ENCODE measurements at places on chromosomes 7 and 10.

DNA sequence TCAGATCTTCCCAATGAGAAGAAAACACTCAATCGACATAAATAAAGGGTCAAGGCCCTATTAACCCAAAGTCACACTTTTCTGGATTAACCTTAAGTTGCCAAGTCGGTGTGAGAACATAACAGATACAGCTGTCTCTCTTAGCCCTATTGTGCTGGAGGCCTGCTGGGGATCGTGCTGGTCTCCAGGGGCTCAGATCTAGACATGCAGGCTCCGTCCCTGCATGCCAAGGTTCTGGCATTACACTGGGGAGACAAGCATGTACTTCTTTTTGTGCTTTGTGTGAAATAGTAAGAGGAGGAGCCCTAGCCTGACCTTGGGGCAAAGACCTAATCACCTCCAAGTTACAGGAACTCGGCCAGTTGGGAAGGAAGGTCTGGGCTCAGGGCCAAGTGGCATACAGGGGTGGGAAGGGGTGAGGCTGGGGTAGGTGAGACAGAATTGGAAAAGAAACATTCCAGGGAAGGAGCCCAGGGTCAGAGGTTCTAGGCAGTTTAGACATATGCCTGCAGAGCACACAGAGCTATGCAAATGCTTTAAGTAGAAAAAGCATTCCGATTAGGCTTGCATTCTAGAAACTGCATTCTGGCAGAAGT is 216.4 kb downstream of the HECW1 start:
- DNase-seq, result no peak

DNA sequence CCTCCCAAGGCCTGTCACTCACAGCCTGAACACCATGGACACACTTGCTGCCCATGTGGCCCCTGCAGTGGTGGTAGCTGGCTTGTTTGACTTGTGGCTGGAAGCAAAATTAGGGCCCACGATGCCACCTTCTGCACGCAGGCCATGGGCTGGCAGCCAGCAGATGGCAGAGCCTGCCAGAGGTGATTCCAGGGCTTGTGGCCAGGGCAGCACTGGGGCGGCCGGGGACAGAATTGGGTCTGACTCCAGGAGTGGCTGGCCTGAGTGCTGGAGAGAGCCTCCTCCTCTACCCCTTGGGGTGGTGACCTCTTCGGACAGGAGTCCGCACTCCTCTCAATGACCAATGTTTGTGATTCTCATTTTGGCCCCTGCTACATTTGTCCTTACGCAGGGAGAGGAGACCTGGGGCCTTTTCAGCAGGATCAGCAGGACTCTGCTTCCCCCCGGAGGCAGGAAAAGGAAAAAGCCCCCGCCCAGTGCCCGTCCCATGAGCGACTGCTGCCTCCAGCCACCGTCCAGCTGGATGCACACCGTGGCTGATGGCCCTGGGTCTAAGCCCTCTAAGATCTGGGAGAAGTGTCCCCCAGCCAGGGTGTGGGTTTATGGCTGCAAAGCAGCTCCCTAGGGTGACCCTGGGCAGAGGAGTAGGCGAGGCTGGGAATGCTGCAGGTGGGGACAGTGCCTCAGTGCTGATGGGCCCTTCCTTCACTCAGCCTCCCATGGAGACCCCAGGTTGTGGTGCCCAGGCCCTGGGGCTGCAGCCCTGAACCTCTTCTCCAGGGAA is 26.5 kb downstream of the DNAJB12 start:
- DNase-seq, result peak; percentile 88

GRCh38 chr7:155995183-155995612 is 182.9 kb upstream of the SHH start:
- DNase-seq, result peak; percentile 69

GRCh38 chr7:39033885-39034624 is 56.3 kb downstream of the POU6F2 start:
- no peak for DNase-seq

- no peak for DNase-seq
These were observed 36.3 kb upstream of the NOBOX start for GRCh38 chr7:144439717-144440205.

GRCh38 chr10:125928928-125929585 is 32.7 kb downstream of the FANK1 start:
- no peak for DNase-seq

GRCh38 chr10:77111611-77112550 is 525.7 kb downstream of the KCNMA1 start:
- DNase-seq, result no peak

DNA sequence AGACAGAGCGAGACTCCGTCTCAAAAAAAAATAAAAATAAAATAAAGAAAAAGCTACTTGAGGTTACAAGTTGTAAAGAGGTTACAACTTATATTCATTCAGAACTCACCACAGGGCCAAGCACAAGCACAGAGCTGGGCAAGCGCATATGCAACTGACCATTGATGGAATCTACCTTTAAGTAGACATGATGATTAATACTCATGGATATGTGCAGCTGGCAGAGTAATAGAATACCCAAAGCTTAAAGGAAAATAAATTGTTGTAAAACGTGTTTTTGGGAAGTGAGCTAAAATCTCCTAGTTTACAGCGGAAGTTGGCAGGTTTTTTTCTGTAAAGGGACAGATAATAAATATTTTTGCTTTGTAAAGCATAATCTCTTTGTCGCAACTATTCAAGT is 111.6 kb downstream of the TMEM168 start:
- no peak for DNase-seq

- DNase-seq, result no peak
These were observed 3.3 kb downstream of the PIK3CG start for GRCh38 chr7:106868364-106868763.

GRCh38 chr7:10085231-10085630 is 888.4 kb upstream of the PHF14 start:
- no peak for DNase-seq

DNA sequence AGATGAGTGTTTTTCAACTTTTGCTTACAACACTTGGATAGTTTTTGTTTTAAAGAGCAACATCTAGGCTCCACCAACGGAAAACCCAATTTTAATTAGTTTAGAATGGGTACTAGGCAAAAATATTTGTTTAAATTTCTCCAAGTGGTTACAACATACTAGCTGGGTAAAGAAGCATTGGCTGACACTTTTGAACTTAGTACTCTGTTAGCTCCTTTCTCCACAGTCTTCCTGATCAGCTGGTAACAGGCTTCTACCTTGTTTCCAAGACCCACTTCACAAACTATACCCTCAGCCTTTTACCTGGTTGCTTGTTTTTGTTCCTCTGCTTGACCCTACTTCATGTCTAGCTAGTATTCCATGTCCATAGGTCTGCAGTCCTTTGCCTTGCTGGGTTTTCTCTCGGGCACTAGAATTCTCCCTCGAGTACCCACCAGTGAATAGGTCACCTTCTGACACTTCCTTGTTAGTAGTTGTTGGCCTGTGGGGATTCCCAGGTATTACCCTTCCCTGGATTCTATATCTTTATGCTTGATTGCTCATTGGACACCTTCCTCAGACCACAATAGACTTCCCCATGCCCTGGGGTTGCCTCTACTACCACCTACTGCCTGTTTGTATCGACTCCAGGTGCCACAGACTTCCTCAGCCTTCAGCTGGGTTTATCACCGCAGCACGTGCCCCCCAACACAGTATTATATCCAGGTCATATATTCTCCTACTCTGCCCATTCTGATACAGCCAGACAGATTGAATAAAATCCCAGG is 42.0 kb downstream of the PRPS1L1 start:
- DNase-seq, result no peak

- no peak for DNase-seq
These were observed 2.0 kb downstream of the CLEC5A start for GRCh38 chr7:141944811-141945210.

DNA sequence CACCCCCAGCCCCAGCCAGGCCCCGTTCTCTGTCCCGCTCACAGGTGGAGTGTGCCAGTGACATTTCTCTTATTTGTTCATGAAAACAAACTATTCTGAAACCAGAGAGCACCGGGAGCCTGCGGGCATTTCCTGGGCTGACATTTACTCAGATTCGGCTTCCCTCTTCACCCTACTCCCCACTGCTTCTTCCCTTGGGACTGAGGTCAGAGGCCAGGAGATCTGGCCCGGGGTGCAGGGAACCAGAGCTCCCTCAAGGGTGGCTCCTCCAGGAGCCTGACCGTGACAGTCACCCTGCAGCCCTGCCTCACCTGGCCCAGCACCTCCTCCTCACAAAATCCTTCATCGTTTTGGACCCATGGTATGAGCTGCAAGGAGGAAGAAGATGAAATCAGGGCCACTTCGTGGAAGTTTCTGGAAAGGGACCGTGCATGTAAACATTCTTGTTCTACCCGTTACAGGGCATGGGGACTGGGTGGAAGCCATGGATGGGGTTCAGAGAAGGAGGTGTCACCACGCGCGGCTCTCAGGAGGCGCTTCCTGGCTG is 12.2 kb downstream of the BHLHA15 start:
- no peak for DNase-seq

DNA sequence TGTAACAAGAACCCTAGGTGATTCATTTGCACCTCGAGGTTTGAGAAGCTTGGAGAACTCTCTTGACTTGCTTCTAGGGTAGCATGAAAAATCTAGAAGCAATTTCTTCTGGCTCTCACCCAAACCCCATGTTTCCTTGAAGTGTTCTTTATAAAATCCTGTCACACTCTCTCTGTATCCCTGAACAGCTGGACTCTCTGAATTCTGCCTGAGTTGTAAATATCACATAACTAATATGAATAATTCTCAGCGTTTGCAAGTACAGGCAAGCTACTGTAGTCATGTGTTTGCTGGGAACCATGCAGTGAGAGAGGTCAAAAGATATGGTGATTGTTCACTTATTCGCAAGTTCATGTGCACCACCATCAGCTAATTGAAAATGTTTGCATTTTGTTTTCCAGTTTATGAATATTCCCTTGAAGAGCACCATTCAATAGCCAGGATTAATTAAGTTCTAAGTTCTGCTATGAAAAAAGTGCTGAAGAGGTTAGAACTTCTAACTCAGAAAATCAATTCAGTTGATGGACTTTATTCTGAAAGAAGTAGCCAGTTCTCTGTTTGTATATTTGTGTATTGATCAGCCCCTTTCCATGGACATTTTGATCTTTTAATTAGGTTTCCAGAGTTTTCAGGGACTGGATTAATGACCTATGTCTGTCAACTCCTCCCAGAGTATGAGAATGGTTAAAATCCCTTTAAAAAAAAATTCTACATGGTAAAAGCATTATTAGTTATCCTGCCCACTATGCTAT is 243.0 kb downstream of the PLXDC2 start:
- DNase-seq, result no peak

DNA sequence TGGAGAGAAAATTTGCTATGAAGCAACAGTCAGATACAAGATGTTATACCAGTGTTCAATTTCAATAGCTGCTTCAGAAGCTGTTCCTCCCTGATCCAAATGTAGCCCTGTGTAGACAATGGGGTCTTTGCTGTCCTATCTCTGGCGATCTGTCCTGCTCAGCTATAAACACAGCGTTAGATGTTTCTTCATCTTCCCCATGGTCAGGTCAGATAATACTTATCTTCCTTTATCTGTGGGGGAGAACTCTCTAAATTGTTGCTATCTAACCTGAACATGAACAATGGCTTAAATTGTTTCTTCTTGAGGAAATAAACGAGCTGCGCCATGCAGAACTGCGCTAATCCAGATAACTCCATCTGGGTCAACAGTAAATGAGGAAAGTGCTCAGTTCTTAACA is 15.6 kb upstream of the KIAA1217 start:
- DNase-seq, result no peak

DNA sequence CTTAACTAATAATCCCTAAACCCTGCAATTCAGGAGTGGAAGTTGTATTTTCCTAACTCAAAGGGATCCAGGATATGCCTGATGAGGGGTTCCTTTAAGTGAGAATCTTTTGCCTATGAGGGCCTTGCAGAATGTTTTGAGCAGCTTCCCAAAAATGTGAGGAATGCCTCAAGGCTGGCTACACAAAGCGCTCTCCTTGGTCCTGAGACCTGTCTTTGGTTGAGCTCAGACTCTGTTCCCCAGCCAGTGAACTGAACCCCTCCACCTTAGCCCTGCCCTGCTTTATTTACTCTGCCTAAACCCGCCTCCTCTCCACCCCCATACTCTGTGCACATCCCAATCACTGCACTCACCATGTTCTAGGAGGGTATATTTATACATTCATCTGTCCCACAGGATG is 108.6 kb downstream of the NRCAM start:
- no peak for DNase-seq

DNA sequence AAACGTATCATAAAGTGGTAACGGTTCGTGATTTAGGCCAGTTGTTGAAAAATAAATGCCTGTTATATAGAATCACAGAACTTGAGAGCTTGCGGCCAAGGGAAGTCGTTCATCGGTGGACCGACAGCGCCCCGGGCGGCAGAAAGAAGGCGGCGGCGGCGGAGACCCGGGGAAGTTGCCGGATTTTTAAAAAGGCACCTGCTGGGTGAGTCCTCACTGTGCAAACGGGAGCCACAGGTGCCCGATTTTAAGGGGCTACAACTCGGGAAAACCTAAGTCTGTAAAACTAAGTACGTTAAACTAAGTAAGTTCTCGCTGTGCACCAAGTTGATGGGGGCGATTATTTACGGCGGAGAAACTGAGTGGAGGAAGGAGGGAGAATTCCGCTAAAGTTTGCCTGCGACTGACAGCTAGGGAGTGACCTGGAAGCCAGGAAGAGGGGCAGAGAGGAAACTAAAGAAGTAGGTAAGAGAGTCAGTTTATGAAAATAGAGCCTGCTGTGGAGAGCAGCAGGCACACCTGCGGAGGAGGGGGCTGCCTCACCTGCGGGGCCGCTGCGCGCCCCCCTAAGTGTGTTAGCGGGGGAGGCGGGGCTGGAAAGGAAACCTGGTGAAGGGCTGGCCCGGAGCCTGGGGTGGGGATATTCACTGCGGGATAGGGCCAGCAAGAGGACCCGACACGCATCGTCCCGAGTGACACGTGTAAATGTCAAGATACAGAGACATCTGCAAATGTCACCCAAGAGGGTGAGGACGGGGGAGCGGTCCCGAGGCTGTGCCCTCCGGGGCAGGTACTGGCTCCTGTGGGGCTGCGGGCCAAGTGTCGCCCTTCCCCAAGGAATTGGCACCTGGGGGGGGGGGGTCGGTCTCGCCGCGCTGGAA is 996 bp downstream of the ADAM12 start:
- DNase-seq, result no peak

DNA sequence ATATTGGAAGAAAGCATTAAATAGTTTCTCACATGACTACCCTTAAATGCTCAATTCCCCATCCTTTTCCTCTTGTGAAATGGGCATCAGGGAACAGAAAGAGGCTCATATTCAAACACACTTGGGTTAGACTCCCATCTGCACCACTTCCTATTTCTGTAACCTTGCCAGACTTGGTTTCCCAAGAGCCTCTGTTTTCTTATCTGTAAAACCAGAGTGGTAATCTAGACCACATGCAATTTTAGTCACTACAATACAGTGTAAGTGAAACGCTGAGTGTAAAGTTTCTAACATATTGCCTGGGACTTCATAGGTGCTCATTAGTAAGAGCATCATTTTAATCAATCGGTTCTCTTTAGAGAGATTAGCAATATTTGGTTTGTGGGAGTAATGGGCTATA is 136.3 kb downstream of the SORCS1 start:
- DNase-seq, result no peak

Data from cardiac septum (tissue), 1 donor.